Upper lobe of left lung (tissue), 6 donors: ENCODE measurements at places on chromosomes 16 and 17. TPM values are rescaled to one million over a fixed set of nuclear protein-coding genes. Genes with fewer than 3 reads are reported as not detected.

The RAMP2 gene
- 60.0 TPM for total RNA-seq

DNA sequence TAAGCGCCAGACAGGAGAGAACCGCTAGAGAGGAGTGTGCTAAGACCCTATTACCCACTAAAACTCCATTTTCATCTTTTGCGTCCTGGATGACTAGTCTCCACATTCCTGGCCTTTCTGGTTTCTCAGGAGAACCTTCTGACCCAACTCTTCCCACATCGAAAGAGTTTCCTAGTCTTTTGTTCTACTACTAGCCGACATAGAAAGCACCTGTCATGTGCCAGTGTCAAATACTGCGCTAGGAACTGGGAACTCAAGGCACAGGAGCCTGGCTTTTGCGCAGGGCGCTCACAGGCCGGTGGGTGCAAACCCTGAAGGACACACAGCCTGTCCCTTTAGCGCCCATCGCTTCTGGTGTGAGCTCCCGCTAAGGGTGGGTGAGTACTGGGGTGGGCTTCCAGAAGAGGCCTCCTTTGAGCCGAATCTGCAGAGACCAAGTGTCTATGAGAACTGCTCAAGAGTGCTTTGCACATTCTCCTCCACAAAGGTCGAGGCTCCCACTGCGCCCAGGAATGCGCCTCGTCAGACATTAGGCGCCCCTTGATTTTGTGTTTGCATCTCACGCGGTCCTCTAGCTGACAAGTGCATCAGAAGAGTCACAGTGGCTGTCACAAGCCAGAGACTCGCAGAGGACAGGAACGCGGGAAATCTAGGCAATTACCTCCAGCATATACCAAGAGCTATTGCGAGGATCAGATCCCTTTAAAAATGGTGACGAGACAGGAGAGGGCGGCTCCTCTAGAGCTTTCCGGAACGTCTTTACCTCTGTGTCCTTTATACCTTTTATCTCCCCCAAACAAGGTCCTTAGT is 2.0 kb upstream of the PSMB3 start:
- no peak for DNase-seq

DNA sequence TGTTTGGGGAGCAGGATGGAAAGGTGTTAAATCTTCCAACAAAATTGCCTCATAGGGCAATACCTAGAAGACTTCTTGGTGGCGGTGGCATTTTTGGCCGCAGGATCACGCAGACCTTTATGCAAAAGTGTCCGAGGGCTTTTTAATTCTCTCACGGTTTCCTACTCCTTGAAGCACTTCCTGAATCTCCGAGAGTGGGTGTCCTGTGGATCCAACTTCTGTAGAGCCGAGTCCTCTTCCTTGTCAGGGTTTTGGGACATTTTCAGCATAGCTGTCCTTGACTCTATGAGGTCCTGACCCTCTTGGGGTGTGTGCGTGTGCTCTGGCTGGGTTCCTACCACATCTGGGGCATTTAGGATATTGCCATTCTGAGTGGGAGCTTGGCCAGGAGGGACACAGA is 31.7 kb downstream of the IL21R start:
- peak; percentile 6 for DNase-seq

GRCh38 chr17:47813077-47813476 is 8.5 kb downstream of the OSBPL7 start:
- no peak for DNase-seq

The SRL gene
- not detected for total RNA-seq

The CEP20 gene
- 30.4 TPM for total RNA-seq
